Myocyte (in vitro differentiated cells): ENCODE measurements at places on chromosomes 1 and 21. TPM values are rescaled to one million over a fixed set of nuclear protein-coding genes. Genes with fewer than 3 reads are reported as not detected.

The CELA2B gene
- 0.78 and 3.7 TPM in 2 replicates for total RNA-seq

The ANGPTL3 gene
- not detected in 2 replicates for total RNA-seq

The FCRL1 gene
- not detected in 2 replicates for total RNA-seq

The GFI1 gene
- total RNA-seq, result 0.10 and 0.29 TPM in 2 replicates

The TSSK3 gene
- total RNA-seq, result 0.88 and 1.0 TPM in 2 replicates

The S100A8 gene
- not detected in 2 replicates for total RNA-seq

The PCP4L1 gene
- not detected in 2 replicates for total RNA-seq

The STYXL2 gene
- total RNA-seq, result 40.1 and 46.6 TPM in 2 replicates

The LINGO4 gene
- not detected in 2 replicates for total RNA-seq

The CGN gene
- total RNA-seq, result 0.21 TPM in 1 of 2 replicates, not detected in the other

The LHX8 gene
- total RNA-seq, result not detected in 2 replicates

The HSPB7 gene
- 38.7 and 94.0 TPM in 2 replicates for total RNA-seq

The CYP4A22 gene
- total RNA-seq, result not detected in 2 replicates

The PCAT6 gene
- total RNA-seq, result 0.78 and 0.99 TPM in 2 replicates

The NTMT2 gene
- not detected in 2 replicates for total RNA-seq

The FAM151A gene
- total RNA-seq, result not detected in 2 replicates

The ERVH48-1 gene
- total RNA-seq, result not detected in 2 replicates

The REN gene
- total RNA-seq, result not detected in 2 replicates

The SLC45A1 gene
- total RNA-seq, result 0.70 and 0.94 TPM in 2 replicates

The EFCAB7 gene
- 8.8 and 9.8 TPM in 2 replicates for total RNA-seq

The EXTL2 gene
- total RNA-seq, result 20.1 and 27.6 TPM in 2 replicates

The MACO1 gene
- total RNA-seq, result 27.7 and 31.1 TPM in 2 replicates

The CAP1 gene
- 121 and 122 TPM in 2 replicates for total RNA-seq

The MYOM3 gene
- total RNA-seq, result 113 and 161 TPM in 2 replicates

The BEST4 gene
- total RNA-seq, result 0.59 TPM in 1 of 2 replicates, not detected in the other

The RXRG gene
- 0.08 TPM in 1 of 2 replicates, not detected in the other for total RNA-seq

The ZBTB8B gene
- 0.03 and 0.16 TPM in 2 replicates for total RNA-seq

The MOB3C gene
- 13.3 and 14.5 TPM in 2 replicates for total RNA-seq

The GNAT2 gene
- 0.13 TPM in 1 of 2 replicates, not detected in the other for total RNA-seq

The PPM1J gene
- total RNA-seq, result 1.5 and 2.4 TPM in 2 replicates

The MAP10 gene
- 1.6 and 2.2 TPM in 2 replicates for total RNA-seq

The B3GALT6 gene
- total RNA-seq, result 61.8 and 68.1 TPM in 2 replicates

The CLCA2 gene
- total RNA-seq, result 0.62 and 0.83 TPM in 2 replicates

The EPHA10 gene
- total RNA-seq, result not detected in 2 replicates

The VWA5B1 gene
- not detected in 2 replicates for total RNA-seq

The ADGRL4 gene
- 0.24 and 0.47 TPM in 2 replicates for total RNA-seq

The INSRR gene
- 0.05 TPM in 1 of 2 replicates, not detected in the other for total RNA-seq

The SMAP2 gene
- total RNA-seq, result 15.8 and 21.2 TPM in 2 replicates

The CD1E gene
- not detected in 2 replicates for total RNA-seq

The PEX19 gene
- 67.5 and 85.1 TPM in 2 replicates for total RNA-seq

The MATN1 gene
- total RNA-seq, result 0.05 TPM in 1 of 2 replicates, not detected in the other

The PALMD gene
- 106 and 140 TPM in 2 replicates for total RNA-seq

The CLEC20A gene
- not detected in 2 replicates for total RNA-seq

The AK2 gene
- 127 and 166 TPM in 2 replicates for total RNA-seq

The CELA3B gene
- not detected in 2 replicates for total RNA-seq

The LY9 gene
- not detected in 2 replicates for total RNA-seq

The C4BPB gene
- not detected in 2 replicates for total RNA-seq

The RGS16 gene
- 5.1 and 12.1 TPM in 2 replicates for total RNA-seq

The NBPF20 gene
- total RNA-seq, result 3.3 and 4.0 TPM in 2 replicates

The MEF2D gene
- 59.2 and 62.2 TPM in 2 replicates for total RNA-seq

The SLC35F3 gene
- total RNA-seq, result not detected in 2 replicates

The CR2 gene
- total RNA-seq, result not detected in 2 replicates
